ENCODE measurements at places on chromosomes 11 and 22.

DNA sequence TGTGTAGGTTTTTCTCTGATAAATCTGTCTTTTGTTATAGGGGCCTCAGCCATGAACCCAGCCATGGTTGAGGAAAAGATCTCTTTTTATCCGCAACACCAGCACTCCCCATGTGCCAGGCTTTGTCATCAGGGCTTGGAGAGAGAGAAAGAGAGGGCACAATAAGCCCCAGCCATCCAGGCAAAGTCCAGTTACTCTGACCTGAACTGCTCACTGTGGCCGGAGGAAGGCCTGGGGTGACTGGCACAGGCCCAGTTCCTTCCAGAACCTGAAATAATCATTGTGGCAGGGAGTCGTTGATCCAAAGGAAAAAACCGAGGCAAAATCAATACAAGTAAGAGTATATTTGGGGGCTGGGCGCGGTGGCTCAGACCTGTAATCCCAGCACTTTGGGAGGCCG is 3.9 kb upstream of the ARHGAP8 start:
- no peak for DNase-seq

- DNase-seq = no peak
Observed at GRCh38 chr11:7353100-7353499, 101.4 kb downstream of the SYT9 start.

- no peak for DNase-seq
Observed at GRCh38 chr22:49666146-49666809, 161.4 kb downstream of the BRD1 start.

DNA sequence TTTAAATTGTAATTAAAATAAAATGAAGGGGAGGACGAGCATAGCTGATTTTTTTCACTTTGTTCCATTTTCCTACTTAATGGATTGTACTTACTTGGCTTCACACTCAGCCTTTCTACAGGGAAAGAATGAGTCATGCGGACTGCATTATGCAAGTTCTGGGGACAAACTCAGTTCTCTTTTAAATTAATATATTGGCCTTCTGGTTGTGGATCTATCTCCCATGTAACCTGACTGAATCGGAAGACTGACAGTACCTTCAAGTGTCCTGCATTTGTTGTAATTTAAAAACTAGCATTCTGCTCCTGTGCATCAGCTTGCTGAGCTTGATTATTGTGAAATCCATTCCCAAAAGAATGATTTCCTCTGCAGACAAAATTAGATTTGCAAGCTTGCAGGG is 12.2 kb downstream of the OR8D1 start:
- DNase-seq = no peak

GRCh38 chr22:33014621-33015020 is 43.6 kb downstream of the SYN3 start:
- no peak for DNase-seq

- DNase-seq = no peak
Observed at GRCh38 chr22:23179381-23180299, 669 bp upstream of the BCR start.

- DNase-seq = no peak
Observed at GRCh38 chr22:28430466-28431025, 249.1 kb downstream of the TTC28 start.

DNA sequence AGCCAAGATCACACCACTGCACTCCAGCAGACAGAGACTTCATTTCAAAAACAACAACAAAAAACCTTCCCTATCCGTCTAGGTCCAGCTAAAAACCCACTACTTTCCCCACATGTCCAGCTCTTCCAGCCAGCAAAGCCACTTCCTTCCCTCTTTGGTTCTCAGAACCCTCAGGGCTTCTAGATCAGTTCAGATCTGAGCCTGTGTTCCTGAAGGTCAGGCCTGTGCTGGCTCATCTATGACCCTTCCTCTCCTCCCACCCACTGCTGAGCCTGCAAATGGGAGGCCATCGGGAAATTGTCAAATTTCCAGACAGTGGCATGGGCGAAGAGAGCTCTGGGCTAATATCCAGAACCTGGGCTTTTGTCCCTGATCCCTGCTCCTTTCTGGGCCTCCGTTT is 37.8 kb downstream of the SLCO2B1 start:
- no peak for DNase-seq

- DNase-seq = no peak
Observed at GRCh38 chr22:46626911-46627805, 7.0 kb downstream of the GRAMD4 start.

- DNase-seq = no peak
Observed at GRCh38 chr11:34948696-34949095, 32.3 kb downstream of the PDHX start.

GRCh38 chr22:46763051-46763705 is 728 bp downstream of the TBC1D22A start:
- no peak for DNase-seq

- no peak for DNase-seq
Observed at GRCh38 chr11:117972629-117973502, 13.3 kb upstream of the IL10RA start.

- DNase-seq = no peak
Observed at GRCh38 chr22:41544671-41545476, 604 bp upstream of the POLR3H start.

DNA sequence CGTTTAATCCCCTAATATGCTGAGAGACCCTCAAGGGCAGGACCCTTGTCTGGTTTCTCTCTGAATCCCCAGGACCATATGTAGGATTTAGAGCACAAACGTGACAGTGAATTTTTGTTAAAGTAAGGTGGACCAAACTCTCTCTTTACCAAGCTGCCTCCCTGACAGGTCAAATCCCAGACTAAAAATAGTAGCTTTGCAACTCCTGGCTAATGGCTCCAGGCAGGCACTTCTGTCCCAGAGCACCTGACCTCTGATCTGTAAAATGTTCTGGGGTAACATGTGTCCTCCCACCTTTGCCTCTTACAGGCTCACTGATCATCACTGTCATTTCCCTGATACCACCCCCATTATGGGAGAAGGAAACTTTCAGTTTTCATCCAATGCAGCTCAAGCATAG is 152.3 kb downstream of the SPON1 start:
- no peak for DNase-seq

DNA sequence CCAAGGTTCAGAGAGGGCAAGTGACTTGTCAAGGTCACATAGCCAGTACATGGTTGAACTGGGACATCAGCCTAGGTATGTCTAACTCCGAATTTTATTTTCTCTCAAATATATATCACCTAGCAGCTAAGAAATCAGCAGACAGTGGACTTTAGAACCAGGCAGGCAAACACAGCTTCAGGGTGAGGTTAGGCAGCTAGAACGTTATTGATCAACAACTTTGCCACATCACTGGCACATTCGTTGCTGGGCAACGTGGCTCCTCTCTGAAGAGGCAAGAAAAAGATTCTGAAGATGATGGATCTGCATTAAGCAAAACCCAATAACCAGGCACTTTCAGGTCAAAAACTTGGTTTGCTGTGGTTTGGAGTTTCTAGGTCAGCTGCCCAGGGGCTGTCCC is 258.0 kb downstream of the KIRREL3 start:
- DNase-seq = no peak

GRCh38 chr11:133347988-133348387 is 184.3 kb downstream of the OPCML start:
- no peak for DNase-seq

GRCh38 chr11:5081405-5081804 is 12.0 kb downstream of the OR52E1 start:
- DNase-seq = no peak

- no peak for DNase-seq
Observed at GRCh38 chr11:43905813-43906241, 25.2 kb downstream of the ALKBH3 start.

GRCh38 chr11:121927097-121927785 is 188.8 kb downstream of the BLID start:
- DNase-seq = no peak

- no peak for DNase-seq
Observed at GRCh38 chr11:1943977-1944376, 3.2 kb upstream of the MRPL23 start.

DNA sequence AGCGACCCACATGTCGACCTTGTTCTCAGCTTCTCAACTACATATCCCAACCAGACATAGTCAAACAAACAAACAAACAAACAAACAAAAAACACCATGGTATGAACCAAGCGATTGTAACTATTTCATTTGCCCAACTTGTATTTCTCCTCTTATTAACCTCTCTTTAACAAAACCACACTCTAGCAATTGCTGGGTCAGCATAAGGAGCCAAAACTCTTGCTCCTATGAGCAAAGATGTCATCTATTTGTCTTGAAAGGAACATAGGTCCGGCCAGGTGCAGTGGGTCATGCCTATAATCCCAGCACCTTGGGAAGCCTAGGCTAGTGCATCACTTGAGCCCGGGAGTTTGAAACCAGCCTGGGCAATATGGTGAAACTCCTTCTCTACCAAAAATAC is 145.6 kb downstream of the WT1 start:
- DNase-seq = no peak

- DNase-seq = no peak
Observed at GRCh38 chr11:11532574-11532973, 89.2 kb downstream of the GALNT18 start.

DNA sequence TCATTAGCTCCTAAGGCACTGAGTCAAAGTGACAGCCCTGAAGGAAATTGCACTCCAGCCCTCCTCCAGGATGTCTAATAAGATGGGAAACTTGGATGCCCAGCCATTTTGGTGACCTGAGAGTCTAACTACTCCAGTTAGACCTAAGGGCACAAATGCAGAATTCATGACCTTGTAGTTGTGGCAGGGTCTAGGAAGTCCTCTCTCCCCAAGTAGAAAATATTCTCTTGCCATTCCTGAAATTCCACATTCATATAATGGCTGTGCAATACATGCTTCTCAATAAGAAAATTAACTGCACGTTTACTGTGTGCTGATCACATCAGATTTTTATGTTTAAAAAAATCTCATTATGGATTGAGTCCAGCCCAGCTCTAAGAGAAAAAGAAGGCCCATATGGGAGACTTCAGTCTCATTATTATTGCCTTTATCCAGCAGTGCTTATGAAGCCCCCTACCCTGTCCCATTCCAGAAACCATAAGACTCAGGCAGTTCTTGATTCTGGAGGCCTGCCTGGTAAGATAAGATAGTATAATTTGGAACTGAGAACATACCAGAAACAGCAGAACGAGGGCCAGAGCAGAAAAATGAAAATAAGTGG is 133.7 kb upstream of the LDLRAD3 start:
- DNase-seq = no peak

- no peak for DNase-seq
Observed at GRCh38 chr11:100329352-100329751, 357.7 kb upstream of the ARHGAP42 start.

GRCh38 chr22:23387827-23388516 is 192.1 kb downstream of the IGLL1 start:
- DNase-seq = no peak

DNA sequence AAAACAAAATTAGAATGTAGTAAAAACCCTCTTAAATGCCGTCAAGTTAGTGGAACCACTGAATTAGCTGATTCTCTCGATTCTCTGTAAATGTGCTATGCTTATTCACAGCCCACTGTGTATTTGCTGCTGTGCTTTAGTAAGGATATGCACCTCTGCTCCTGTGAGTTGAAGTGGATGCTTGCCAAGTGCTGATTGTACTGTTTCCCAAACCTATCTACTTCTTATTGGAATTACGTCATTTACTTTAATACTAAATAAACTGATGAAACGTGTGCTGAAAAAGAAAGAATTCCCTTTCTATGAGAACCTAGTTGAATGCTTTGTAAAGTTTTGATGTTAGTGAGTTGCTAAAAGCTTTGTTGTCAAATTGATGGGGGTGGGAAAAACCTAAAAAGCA is 158.4 kb downstream of the LRRC4C start:
- no peak for DNase-seq

DNA sequence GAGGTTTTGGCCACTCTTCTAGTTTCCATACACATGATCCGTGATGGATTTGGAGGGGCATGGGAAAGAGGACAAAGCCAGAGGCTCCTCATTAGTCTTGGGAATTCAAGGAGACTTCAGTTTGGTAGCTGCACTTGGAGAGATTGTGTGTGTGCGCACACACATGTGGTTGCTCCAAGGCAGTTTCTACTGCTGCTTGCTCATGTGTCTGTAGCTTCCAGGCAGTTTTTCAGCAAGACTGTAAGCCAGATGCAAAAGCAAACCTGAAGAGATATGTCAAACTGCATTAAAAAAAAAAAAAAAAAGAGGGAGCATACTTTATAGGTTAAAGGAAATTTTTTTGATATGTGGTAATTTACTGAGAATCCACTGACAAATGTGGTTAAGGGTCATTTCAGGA is 95.7 kb downstream of the OSBP2 start:
- DNase-seq = no peak

GRCh38 chr11:35787013-35787504 is 124.5 kb downstream of the TRIM44 start:
- no peak for DNase-seq

DNA sequence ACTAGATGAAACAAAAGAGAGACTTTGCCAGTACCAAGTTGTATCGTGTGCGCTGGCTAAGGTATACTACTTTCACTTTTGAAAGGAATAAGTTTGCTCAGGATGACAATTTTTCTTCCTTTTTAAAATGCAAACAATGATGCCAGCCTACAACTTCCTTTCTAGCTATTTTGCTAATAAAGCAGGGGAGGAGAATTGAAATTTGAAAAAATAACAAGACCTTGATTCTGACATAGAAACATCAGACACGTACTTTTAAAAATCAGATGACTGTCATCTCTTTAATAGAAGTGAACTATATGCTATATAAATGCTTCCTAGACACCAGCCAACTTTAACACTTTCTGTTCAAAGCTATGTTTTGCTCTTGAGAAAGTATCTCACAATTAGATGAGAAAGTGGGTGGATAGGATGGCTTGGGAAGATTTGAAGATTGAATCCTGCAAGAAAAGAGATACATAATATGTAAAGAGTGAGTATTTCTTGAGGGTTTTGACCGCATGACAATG is 41.7 kb upstream of the BLID start:
- no peak for DNase-seq

DNA sequence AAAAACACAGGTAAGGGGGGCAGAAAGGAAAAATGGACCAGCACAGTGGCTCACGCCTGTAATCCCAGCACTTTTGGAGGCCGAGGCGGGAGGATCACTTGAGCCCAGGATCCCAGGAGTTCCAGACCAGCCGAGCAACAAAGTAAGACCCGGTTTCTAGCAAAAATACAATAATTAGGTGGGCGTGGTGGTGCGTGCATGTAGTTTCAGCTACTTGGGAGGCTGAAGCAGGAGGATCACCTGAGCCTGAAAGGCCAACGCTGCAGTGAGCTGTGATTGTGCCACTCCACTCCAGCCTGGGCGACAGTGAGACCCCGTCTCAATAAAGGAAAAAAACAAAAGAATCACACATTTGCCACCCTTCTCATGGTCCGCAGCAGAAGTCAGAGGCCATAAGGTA is 519.4 kb downstream of the BRD1 start:
- no peak for DNase-seq

DNA sequence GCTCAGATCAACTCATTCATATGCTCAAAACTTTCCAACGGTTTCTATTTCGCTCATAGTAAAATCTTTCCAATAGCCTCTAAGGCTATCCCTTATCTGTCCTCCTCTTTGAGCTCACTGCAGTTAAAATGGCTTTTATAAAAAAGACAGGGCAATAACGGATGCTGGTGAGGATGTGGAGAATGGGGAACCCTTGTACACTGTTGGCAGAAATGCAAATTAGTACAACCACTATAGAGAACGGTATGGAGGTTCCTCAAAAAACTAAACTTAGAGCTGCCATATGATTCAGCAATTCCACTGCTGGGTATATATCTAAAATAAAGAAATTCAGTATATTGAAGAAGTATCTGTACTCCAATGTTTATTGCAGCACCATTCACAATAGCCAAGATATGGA is 345.6 kb downstream of the DLG2 start:
- DNase-seq = no peak

- no peak for DNase-seq
Observed at GRCh38 chr11:34033399-34033798, 18.1 kb upstream of the CAPRIN1 start.
